ENCODE measurements at places on chromosomes 16 and 17. TPM values are rescaled to one million over a fixed set of nuclear protein-coding genes. Genes with fewer than 3 reads are reported as not detected.

DNA sequence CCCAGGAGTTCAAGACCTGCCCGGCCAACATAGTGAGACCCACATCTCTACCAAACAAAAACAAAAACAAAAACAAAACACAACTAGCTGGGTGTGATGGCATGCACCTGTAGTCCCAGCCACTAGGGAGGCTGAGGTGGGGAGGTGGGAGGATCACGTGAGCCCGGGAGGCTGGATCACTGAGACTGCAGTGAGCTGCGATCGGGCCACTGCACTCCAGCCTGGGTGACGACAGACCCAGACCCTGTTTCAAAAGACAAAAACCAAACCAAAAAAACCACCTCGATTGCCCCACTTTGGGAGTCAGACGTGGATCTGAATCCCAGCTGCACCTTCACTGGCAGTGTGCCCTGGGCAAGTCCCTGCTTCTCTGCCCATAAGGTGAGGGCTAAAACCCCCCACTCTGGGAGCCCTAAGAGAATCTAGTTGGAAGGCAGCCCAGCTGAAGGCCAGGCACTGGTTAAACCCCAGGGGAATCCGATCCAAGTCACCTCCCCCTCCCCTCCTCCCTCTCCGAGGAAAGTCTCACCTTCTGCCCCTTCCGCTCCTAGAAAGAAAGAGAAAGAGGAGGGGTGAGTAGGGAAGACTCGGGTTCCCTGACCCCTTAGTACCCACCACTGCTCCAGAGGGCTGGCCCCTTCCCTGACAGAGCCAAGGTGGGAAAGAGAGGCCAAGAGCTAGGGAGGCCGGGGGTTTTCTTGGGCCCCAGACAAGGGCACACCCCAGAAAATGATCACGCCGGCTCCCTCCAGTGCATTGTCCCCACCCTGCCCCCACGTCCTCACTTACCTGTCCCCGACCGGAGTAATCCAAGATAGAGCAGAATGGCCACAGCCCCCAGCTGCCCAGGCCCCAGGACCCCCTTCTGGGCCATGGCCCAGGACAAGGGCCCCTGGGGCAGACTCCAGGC lies 647 bp downstream of the PRSS8 start:
- no peak for DNase-seq

The SGSH gene
- 64.1 TPM for total RNA-seq

The RAB11FIP4 gene
- 40.7 TPM for total RNA-seq

The CSF3 gene
- 1.0 TPM for total RNA-seq

DNA sequence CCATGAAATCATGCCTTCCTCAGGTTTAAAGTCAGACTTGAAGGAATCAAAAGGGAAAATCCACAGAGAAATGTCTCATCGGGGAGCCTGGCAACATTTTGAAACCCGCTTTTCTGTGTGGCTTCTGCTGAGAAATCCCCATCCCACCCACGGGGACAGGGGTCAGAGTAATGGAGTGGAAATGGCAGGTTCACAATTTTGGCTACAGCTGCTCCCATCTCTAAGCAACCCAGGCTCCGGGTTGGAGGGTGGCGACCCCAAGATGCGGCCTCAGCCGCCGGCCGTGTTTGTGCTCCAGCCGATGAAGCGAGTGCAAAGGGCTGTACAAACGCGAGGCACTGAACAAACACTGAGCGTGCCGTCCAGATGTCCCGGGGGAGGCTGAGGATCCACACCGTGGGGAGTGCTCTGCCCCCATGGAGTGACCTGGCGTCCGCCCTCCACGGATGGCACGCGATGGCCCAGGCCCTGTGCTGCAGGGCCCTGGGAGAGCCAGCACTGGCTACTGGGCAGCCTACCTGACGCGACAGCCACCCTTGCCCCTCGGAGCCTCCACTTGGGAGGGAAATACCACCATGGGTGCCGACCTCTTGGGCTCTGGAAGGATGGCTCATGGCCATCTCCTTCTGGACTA lies 22.2 kb downstream of the SLC43A2 start:
- no peak for DNase-seq

The DRC3 gene
- total RNA-seq: 2.0 TPM

DNA sequence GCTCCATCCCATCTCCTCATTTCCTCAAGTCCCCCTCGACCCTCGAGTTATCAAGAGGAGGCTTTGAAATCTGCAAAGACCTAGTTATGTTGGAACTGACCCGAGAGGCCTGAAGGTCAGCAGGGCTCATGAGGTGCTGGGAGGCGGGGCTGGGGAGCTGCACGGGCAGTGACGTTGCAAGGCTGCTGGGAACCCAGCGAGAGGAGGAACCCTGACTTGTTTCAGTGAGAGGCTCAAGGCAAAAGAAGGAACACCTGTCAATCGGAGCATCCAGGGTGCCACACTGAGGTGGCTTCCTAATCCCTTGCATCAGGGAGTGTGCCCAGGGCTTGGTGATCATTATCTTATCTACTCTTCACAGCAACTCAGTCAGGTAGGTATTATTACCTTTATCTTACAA lies 86.9 kb downstream of the CDH11 start:
- no peak for DNase-seq

DNA sequence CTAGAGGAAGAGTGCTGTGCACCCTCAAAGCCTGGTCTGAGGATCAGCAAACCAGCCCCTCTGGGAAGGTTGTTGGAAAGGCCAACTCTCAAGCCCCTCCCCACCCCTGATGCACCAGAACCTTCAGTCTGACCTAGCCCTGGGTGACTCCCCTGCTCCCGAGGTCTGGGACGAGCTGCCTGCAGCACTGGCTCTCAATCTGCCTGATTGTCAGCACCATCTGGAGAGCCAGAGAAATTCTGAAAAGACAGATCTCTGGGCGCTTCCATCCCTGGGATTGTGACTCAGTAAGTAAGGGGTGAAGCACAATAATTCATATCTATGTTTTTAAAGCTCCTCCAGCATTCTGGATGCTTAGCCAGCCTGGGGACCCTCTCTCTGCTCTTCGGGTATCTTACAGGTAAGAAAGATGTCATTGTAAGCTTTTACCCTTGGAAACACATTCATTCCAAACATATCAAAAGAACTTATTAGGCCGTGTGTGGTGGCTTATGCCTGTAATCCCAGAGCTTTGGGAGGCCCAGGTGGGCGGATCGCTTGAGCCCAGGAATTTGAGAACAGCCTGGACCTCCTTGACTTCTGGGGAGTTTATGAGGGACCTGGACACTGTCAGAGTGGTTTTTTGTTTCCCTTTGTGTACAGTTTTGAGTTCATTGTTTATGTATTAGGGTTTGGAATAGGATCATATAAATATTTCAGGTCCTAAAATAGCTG lies 147.5 kb downstream of the KCNJ12 start:
- DNase-seq: peak; percentile 32

DNA sequence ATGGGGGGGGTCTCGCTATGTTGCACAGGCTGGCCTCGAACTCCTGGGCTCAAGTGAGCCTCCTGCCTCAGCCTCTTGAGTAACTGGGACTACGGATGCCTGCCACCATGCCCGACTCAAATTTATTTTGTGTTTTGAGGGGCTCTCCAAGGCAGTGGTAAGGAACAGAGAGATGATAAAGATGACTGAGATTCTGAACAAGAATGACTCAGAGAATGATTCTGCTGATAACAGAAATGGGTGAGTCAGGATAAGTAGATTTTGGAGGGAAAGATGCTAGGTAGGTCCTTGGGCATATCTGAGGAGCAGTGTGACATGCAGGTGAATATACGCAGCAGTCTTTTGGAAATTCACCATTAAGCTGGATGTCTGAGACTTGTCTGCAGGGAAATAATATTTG lies 2.6 kb downstream of the TMEM220 start:
- no peak for DNase-seq

- DNase-seq: no peak
These were observed 26.0 kb downstream of the COPZ2 start for GRCh38 chr17:48011405-48012150.

- no peak for DNase-seq
These were observed 830 bp downstream of the SPHK1 start for GRCh38 chr17:76384987-76385891.

The NSRP1 gene
- 46.8 TPM for total RNA-seq

The MYH2 gene
- total RNA-seq: 0.78 TPM

The KREMEN2 gene
- not detected for total RNA-seq

DNA sequence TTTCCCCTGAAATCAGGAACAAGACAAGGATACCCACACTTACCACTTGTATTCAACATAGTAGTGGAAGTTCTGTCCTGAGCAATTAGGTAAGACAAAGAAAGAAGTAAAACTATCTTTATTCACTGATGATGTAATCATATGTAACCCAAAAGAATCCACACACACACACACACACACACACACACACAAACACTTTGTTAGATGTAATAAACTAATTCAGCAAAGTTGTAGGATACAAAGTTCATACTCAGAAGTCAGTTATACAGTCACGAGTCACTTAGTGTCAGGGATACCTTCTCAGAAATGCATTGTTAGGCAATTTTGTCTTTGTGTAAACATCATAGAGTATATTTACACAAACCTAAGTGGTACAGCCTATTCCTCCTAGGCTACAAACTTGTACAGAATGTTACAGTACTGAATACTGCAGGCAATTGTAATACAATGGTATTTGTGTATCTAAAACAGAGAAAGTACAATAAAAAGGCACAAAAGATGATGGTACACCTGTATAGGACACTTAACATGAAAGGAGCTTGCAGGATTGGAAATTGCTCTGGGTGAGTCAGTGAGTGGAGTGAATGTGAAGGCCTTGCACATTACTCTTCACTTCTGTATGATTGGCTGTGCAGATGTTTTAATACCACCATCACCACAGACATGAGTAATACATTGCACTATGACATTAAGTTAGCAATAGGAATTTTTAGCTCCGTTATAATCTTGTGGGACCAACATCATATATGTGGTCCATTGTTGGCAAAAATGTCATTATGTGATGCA lies 370.1 kb downstream of the ZFHX3 start:
- no peak for DNase-seq

GRCh38 chr17:4232168-4232813 lies 31.5 kb downstream of the ANKFY1 start:
- no peak for DNase-seq

The ORC6 gene
- total RNA-seq: 4.3 TPM

- no peak for DNase-seq
These were observed 38.4 kb downstream of the UTP18 start for GRCh38 chr17:51298508-51299371.

GRCh38 chr16:12332167-12332952 lies 355.8 kb downstream of the SNX29 start:
- no peak for DNase-seq

The SCGB1C2 gene
- total RNA-seq: not detected

DNA sequence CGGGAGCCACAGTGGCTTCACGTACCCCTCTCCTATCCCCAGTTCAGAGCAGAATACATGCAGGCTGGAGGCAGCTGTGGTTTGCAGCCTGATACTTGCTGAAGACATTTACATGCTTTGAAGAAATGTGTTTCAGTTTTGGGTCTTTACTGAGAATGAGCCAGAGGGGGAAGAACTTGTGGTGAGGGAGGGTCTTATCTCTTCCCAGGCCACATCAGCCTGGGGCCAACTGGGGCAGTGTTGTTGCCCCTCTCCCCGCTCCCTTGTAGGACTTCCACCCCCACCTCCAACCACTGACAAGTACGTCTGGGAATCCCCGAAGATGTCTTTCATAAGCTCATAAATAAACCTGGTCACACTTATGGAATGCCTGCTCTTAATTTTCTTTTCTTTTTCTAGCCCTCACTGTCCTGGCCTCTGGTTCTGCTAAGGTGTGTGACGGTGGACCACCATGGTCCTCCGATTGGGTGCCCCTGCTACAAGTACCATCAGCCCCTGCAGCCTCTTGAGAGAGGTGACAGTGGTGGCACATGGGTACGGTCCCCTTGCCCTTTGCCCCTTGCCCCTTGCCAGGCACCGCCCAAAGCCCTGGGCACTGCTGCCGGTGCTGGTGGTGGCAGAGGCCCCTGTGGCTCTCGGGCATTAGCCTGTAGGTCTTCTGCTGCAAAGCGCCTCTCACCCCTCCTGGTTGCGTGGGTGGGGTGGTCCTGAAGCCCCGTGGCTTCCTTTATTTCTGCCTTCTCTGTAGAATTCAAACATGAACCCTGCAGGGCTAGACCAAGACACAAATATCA lies 144.8 kb upstream of the RPH3AL start:
- DNase-seq: no peak

- DNase-seq: no peak
These were observed 12.6 kb upstream of the POLR3E start for GRCh38 chr16:22284637-22285036.

The CALB2 gene
- total RNA-seq: 0.89 TPM

- no peak for DNase-seq
These were observed 57.7 kb downstream of the OR1D5 start for GRCh38 chr17:3005696-3006095.

GRCh38 chr17:3986270-3986938 lies 22.2 kb upstream of the ATP2A3 start:
- no peak for DNase-seq

DNA sequence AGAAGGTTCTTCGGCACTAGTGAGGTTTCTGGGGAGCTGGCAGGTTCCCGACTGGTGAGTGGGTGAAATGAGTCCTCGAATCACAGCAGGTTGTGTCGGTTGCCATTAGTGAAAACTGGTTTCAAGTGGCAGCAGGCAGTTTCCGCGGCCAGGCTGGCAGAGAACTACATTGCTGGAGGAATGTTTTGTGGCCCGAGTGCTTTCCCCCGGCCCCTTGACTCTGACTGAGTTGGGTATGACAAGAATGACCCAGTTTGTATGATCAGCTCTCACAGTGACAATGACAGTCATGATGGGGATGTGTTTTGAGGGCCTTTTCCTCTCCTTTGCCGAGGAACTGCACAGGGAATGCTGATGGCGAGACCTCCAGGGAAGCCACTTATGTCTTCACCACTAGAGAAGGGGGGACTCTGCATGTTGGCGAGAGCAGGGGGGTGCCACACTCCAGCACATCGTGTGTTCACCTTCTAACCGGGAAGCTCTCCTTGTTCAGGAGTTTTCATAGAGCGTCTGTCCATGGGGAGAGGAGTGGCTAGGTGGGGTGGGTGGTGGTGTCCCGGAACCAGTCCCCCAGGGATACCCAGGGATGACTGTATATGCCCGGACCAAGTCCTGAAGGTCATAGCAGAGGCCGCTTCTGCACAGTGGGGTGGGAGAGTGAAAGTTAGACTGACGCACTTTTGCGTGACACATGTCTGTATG lies 206.0 kb upstream of the CHMP6 start:
- DNase-seq: no peak

DNA sequence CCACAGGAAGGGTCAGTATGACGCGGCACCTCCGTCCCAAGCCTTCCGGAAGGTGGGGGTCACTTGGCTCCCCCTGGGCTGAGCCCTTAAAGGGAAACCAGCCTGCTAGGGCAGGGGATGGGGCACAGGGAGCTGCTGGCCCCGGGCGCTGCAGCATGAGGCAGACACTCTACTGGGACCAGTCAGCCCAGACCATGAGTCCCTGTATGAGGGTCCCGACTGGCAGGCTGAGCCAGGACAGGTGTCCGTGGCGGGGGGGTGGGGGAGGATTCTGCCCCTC lies 43.4 kb upstream of the ZC3H18 start:
- DNase-seq: no peak

Measured in ureter (tissue), 1 donor.